ENCODE measurements at places on chromosomes 5 and 9.

GRCh38 chr5:55657443-55657842, 54.7 kb downstream of the SLC38A9 start:
- no peaks in the 10 kb centered on the region for H3K4me1 ChIP-seq
- no peaks in the 10 kb centered on the region for H3K36me3 ChIP-seq
- H3K27ac ChIP-seq, result no peak overlapping the region
- H3K4me3 ChIP-seq, result no peak overlapping the region
- no peak for DNase-seq
- H3K27me3 ChIP-seq, result no peaks in the 10 kb centered on the region

GRCh38 chr5:124996023-124996763, 249.8 kb upstream of the ZNF608 start:
- H3K4me1 ChIP-seq, result no peaks in the 10 kb centered on the region
- DNase-seq, result no peak
- H3K27ac ChIP-seq, result no peak overlapping the region
- H3K27me3 ChIP-seq, result no peaks in the 10 kb centered on the region
- no peak overlapping the region for H3K4me3 ChIP-seq

GRCh38 chr9:35842795-35843194, 13.8 kb downstream of the TMEM8B start:
- no peak for DNase-seq
- no peak overlapping the region for H3K27ac ChIP-seq
- H3K4me1 ChIP-seq, result peaks cover 15% of the 10 kb centered on the region
- H3K4me3 ChIP-seq, result no peak overlapping the region

DNA sequence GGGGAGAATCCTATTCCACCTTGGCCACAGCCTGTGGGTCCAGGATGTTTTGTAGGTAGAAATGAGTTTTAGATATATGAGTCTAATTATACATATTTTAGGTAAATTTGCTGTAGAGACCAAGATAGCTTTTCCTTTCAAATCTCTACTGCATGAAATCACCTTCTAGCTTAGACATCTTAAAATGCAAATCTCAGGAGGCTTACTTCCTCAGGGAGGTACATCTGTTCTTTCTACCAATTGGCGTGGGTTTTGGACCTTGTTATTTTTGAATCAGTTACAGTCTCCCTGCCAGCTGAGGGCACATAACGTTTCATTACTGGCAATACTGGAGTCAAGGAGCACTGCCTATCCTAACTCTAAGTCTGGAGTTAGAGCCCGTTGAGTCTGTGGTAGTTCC, 28.7 kb upstream of the MAST4 start:
- no peak overlapping the region for H3K27ac ChIP-seq
- DNase-seq, result no peak
- H3K36me3 ChIP-seq, result peaks cover 7% of the 10 kb centered on the region
- H3K27me3 ChIP-seq, result no peaks in the 10 kb centered on the region
- no peak overlapping the region for H3K4me3 ChIP-seq

DNA sequence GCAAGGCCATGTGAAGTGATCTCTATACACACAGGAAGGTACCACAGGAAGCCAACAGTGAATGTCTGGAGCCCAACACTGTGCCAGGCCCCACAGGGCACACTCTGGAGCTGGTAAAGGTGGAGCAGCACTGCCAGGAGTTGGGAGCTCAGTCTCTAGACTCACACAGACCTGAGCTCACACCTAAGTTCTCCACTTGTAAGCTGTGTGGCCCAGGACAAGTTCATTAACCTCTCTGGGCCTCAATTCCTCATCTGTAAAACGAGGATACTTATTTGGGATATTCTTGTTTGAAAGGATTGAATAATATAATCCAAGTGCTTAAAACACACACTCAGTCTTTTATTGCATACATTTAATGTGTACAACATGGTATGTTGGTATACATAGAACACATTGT, 60.6 kb upstream of the IQGAP2 start:
- peaks cover under 1% of the 10 kb centered on the region for H3K36me3 ChIP-seq
- H3K4me1 ChIP-seq, result no peaks in the 10 kb centered on the region
- DNase-seq, result no peak
- no peak overlapping the region for H3K27ac ChIP-seq
- H3K4me3 ChIP-seq, result no peak overlapping the region
